Activated CD4-positive, alpha-beta T cell treated with anti-CD3 and anti-CD28 coated beads, Interleukin-2, amount 50 U/mL, for 1 hour (primary cell): ENCODE measurements at places on chromosomes 1 and 21.
A peak's percentile ranks its signal among the peaks of the same experiment; 100 is the strongest.

- no peak for DNase-seq
Observed at GRCh38 chr1:36355811-36356210, 29.9 kb downstream of the STK40 start.

DNA sequence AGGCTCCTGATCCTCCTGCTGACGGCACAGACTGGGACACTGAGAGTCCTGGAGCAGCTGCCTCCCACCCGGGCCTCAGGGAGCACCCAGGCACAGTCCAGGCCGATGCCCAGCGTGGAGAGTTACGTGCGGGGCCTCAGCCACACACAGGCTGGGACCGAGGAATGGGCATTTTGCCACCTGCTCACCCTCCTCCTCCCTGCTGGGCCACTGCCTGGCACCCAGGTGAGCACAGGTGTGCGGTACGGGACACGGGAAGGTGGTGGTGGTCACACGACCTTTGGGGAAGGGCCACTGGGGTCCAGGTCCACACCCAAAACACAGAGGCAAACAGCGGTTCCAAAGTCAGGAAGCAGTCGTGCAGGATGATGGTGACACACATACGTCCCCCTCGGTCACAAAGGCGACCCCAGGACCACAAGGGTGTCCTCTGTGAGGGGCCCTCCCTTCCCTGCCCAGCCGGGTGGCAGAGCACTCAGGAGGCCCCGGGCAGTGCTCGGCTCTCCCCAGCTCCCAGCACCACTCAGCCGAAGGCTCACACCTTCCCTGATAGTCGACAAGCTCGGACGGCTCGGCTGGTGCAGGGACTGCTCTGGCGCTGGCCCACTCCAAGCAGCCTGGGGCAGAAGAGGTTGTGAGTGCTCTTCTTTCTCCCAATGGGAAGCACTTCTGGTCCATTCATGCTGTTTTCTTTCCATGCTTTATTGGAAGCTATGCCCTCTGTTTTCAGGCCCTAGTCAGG is 14.3 kb downstream of the MORN1 start:
- no peak for DNase-seq

- no peak for DNase-seq
Observed at GRCh38 chr1:204814166-204814884, 56.3 kb upstream of the NFASC start.

DNA sequence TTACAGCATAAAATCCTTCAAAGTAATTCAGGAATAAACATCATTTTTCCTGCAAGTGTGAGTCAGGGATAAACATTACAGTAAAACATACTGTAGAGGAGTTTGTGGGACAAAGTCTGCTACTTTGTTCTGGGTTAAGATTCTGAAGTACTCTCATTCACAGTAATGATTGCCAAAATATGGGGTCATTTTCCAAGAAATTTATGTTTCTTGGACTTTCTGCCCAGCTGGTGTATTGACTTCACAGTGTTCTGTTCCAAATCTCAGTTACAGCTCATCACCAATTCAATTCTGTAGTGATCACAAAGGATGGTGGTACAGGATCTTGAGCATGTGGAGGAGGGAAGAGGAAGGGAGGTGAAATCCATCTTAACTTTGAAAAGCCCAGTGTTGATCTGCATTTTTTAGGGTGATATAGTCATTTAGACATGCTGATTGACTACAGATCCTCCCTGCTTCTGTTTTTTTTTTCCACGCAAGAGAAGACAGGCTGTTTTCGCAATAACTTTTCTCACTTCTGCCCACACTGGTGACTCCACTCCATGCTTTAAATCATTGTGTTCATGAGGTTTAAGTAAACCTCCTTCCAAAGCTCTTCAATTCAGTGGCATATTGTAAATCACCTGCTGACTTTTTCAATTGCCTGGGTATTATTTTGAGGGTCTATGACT is 60.4 kb upstream of the C1orf53 start:
- no peak for DNase-seq

GRCh38 chr1:53465023-53465957 is 6.1 kb downstream of the DMRTB1 start:
- no peak for DNase-seq

GRCh38 chr1:234704106-234704887 is 94.3 kb upstream of the IRF2BP2 start:
- no peak for DNase-seq

DNA sequence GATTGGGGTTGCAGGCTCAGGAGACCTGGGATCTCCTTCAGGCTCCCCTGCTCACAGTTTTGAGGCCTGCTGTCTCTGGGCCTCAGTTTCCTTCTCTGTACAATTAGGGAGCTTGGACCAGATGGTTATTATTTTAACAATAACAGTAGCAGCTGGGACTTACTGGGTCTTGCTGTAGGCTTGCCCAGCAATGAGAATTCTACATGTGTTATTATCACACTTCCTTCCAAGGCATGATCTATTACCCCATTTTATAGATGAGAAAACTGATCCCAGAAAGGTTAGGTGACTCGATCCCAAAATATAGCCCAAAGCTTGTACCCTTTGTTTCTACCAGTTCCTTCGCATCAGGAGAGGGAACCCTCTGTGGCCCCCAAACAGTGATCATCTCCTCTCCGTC is 153.8 kb downstream of the PTPRU start:
- DNase-seq: no peak

- DNase-seq: no peak
Observed at GRCh38 chr1:170044187-170044586, 30.3 kb downstream of the KIFAP3 start.

DNA sequence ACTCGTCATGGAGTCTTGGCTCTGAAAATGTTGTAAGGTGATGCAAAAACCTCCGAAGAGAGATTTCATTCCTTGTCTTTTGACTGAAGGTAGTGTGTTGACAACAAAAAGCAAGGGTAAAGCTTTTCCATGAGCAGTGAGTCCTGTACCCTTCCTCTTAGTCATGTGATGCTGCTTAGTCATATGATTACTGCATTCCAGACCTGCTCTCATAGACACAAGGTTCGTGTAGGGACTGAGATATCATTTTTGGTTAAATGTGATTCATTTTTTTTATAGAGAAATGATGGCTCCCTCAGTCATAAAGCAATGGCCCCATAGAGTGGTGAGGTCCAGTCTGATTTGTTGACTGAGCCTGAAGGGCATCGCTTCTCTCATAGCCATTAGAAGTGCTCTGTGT is 9.2 kb downstream of the KCNJ6 start:
- DNase-seq: no peak

DNA sequence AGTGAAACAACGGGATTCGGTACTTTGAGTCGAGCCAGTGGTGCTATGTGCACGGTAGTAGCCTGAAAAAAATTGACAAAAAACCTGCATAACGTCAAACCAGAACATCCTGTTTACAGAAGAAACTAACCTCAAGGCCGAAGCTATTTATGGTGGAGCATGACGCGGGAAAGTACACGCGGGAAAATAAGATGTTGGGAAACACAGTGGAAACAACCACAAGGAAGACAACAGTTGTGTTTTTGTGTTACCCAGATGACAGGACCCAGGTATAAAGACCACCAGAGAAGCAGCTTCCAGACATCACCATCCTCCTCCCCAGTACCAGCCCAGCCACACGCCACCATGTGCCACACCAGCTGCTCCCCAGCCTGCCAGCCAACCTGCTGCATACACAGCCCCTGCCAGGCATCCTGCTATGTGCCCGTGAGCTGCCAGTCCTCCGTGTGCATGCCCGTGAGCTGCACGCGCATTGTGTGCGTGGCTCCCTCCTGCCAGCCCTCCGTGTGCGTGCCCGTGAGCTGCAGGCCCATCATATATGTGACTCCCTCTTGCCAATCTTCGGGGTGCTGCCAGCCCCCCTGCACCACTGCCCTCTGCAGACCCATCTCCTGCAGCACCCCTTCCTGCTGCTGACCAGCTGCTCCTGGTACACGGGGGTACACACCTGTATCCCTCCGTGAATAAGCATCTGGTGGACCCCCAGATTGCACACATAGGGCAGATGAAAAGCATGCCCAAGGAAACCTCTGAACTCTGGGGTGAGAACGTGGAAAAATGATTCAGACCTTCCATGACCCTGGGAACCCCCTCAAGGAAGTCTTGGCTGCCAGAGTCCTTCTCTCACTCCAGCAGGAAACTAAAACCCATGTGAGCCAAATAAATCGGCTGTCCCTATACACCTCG is at the start of gene KRTAP12-3:
TSS of gene KRTAP12-3 (plus strand) at position 298 of the 906 bp plus-strand sequence. CDS start at position 346, 48 bp downstream.
- DNase-seq: peak; percentile 64

GRCh38 chr1:157639800-157640199 is 41.9 kb upstream of the FCRL4 start:
- DNase-seq: no peak

GRCh38 chr1:76799700-76800099 is 67.6 kb upstream of the ST6GALNAC5 start:
- DNase-seq: no peak

GRCh38 chr21:17466166-17466565 is 46.7 kb upstream of the CXADR start:
- no peak for DNase-seq

DNA sequence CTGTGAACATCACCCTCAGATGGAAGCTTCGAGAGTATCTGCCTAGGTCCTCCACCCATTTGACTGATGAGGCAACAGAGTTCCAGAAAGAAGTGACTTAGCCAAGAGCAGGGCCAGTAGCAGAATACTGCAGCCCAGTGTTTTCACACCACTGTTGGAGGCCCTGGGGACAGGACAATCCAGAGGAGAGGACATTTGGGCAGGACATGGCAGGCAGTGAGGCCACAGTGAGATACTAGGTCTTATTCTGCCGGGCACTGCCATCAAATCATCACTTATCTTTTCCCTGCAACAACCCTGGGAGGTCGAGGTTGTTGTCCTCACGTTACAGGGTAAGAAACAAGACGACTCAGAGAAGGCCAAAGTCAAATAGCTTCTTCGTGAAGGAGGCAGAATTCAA is 5.5 kb upstream of the FOXO6 start:
- no peak for DNase-seq

- no peak for DNase-seq
Observed at GRCh38 chr1:235297579-235297978, 30.4 kb downstream of the ARID4B start.

GRCh38 chr1:57041901-57042300 is 76.1 kb upstream of the C8B start:
- no peak for DNase-seq

DNA sequence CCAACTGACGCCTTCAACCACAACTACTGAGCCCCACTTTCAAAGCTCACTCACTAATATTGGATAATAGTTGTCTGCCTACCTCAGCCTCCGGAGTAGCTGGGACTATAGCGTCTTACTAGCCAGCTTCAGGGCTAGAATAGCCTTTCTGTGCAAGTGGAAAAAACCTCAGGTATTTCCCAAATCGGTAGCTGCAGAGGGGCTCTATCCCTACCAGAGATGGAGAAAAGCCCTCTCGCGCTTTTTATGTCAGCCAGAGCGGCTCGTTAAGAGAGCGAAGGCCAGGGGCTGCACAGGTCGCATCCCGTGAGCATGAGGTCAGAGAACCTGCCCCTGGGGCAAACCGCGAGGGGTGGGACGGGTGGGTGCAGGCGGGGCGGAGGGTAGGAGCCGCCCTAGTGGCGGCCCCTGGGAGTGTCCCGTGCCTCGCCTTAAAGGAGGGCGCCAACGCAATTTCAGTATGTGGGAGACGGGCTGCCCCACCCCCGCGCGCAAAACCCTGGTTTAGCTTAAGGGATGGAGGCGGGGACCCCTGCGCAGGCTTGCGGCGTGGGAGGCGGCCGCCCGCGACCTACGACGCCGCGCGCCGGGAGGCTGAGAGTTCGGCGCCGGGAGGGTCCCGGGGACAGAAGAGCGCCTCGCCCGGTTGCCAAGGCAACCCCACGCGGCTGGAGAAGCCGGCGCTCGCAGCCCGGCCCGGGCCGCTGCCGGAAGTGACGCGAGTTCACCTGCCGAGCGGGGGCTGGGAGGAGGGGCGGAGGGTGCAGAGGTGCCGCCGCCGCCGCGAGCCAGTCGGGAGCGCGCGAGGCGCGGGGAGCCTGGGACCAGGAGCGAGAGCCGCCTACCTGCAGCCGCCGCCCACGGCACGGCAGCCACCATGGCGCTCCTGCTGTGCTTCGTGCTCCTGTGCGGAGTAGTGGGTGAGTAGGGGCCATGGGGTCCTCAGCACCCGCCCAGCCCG is at the start of gene CXADR:
TSS of gene CXADR (plus strand) at position 791 of the 961 bp plus-strand sequence. CDS start at position 878, 87 bp downstream.
- DNase-seq: peak; percentile 80

GRCh38 chr1:37486680-37487618 is 12.6 kb downstream of the ZC3H12A start:
- DNase-seq: peak; percentile 81

- no peak for DNase-seq
Observed at GRCh38 chr1:66552829-66553228, 18.9 kb downstream of the SGIP1 start.

GRCh38 chr1:15206418-15207030 is 40.5 kb upstream of the FHAD1 start:
- no peak for DNase-seq

DNA sequence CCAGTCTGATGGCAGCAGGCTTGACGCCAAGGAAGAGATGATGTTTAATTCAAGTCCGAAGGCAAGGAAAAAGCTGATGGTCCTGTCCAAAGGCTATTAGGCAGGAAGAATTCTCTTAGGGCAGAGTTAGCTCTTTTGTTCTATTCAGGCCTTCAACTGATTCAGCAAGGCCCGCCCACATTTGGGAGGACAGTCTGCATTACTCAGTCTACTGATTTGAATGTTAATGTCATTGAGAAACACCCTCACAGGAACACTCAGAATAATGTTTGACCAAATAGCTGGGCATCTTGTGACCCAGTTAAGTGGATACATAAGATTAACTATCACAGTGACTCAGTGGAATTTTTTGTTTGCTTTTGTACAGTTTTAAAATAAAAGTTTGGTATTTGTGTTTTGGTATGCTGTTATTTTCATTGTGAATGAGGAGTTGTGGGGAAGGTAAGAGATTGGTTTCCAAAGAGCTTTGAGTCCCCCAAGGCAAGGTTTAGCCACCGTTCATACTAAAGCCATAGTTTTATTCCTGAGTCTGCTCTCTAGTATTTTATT is 1.7 kb upstream of the ZNF691 start:
- no peak for DNase-seq

DNA sequence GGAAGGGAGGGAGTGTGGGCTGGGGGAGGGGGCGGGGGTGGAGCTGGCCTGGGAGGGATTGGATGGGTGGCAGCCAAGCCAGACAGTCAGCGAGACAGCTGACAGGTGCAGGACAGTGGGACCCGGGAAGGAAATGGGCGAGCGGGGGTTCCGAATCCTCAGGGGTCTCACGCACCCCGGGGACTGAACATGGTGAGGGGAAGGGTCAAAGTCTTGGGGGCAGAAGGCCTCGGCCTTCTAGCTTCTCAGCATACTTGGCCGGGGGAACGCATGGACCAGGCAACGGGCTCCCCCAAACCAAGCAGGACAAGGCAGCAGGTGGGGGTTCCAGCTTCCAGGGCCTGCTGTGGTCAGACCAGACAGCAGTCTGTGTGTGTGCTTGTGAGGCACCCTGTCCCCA is 23.1 kb downstream of the CASZ1 start:
- no peak for DNase-seq

- no peak for DNase-seq
Observed at GRCh38 chr1:175841738-175842187, 98.4 kb upstream of the TNR start.

GRCh38 chr1:60699325-60699724 is 383.0 kb upstream of the NFIA start:
- no peak for DNase-seq
